ENCODE measurements at places on chromosomes 3 and 15.

- peak; percentile 23 for DNase-seq
Observed at GRCh38 chr3:110995461-110996231, 76.0 kb upstream of the NECTIN3 start.

- DNase-seq: no peak
Observed at GRCh38 chr3:111548092-111548491, 6.1 kb downstream of the CD96 start.

DNA sequence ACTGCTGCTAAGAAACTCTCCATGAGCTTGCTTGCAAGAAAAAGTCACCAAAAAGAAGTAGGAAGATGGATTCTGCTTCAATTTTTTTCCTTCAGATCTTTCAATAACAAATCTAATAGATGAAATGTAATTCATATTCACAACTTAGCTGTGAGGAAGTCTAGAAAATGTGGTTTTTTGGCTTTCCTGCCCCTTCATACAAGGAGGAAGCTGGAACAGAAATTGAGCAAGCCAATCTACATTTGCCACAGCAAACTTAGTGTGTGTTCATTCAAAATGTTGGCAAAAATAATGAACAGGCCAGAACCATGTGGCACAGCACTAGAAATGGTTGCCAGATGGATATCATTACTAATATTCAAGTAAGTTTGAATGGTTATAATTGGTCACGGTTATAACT lies 93.2 kb upstream of the NEDD4 start:
- DNase-seq: no peak

- no peak for DNase-seq
Observed at GRCh38 chr3:77563012-77563411, 523.1 kb downstream of the ROBO2 start.

- no peak for DNase-seq
Observed at GRCh38 chr3:10980312-10980711, 12.2 kb upstream of the SLC6A1 start.

DNA sequence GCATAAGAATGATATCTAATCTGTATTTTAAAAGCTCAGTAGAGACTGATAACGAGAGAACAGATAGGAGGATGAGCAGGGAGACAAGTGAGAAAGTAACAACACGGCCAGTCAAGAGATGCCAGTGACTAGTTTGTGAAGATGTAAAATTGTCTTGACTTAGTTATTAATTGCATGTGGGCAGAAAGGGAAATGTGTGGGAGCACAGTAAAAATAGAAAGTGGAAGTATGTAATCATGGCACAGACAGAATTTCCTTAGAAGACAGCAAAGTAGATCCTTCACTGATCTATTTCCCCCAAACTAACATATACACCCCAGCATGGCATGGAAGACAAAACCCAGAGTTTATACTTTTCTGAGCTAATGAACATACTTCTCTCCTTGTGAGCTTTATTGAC lies 344.5 kb downstream of the FGF12 start:
- no peak for DNase-seq

DNA sequence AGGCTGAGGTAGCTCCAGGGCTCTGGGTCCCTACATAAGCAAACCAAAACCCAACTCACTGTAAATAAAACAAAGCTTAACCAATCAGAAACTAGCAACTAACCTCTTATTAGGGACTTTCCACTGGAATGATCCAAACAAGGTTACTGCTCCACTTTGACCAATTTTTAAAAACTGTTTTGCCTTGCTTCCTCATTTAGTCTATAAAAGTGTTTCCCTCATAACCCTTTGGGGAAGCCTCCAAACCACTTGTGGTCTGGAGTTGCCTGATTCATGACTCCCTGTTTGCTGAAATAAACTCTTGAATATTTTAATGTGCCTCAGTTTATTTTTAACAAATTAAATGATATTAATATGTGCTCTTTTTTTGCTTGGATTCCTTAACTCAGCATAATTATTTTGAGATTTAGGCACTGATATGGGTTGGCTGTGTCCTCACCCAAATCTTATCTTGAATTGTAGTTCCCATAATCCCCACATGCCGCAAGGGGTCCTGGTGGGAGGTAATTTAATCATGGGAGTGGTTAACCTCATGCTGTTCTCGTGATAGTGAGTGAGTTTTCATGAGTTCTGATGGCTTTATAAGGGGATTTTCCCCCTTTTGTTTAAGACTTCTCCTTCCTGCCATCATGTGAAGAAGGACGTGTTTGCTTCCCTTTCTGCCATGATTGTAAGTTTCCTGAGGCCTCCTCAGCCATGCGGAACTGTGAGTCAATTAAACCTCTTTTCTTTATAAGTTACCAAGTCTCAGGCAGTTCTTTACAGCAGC lies 90.6 kb downstream of the CD200R1L start:
- no peak for DNase-seq

GRCh38 chr15:60070838-60071493 lies 66.9 kb downstream of the FOXB1 start:
- DNase-seq: no peak

GRCh38 chr3:86954747-86955146 lies 36.2 kb downstream of the VGLL3 start:
- DNase-seq: no peak

DNA sequence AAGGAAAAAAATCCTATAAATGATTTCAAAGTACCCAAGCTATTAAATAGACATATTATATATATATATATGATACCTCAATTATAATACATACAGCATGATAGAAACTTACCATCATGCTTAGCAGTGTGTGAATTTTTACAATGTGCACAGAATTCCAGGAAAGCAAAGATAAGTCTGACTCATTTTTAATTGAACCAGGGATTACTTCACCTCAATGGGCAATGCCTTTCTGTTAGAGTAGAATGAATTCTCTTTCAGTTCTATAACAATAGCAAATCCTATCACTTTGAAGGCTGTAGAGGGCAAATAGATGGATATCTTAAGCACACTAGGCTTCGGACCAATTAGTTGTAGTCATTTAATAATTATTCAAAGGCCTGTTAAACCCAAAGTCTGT lies 54.8 kb upstream of the P3H2 start:
- DNase-seq: no peak

GRCh38 chr3:121405631-121406030 lies 140.2 kb downstream of the POLQ start:
- DNase-seq: no peak

- no peak for DNase-seq
Observed at GRCh38 chr15:61916104-61916503, 144.1 kb downstream of the VPS13C start.

- no peak for DNase-seq
Observed at GRCh38 chr3:20108869-20109268, 68.6 kb downstream of the KAT2B start.

DNA sequence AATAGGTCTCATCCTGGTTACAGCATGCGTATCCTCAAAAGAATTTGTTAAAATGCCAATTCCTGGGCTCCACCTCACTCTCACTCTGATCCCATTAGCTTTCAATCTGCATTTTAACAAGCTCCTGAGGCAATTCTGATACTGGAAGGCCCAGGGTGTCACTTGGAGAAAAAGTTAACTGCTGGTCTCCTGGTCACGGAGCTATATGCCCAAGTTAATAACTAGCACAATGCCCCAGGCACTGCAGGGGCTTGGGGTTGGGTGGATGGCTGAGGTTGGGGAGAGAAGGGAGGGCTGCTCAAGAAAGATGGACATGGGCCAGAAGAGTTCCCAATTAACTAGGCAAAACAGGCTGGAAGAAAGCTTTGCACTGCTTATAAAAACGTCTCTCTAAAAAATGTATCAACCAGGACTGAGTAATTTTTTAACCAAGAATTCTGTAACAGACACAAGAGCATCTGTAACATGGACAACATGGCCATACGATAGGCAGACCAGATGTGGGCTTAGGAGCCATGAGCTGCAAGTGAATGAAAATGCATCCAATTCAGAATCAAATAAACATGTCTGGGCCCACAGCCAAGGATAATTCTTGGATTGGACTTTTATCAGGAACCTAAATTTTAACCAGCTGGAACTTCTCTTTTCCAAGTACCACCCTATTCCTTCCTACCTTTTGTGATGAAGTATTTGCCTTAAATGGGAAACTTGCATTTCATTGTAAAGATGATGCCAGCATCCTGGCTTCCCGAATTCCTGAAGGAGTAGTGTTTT lies 4.2 kb downstream of the IL17RD start:
- DNase-seq: no peak

- DNase-seq: no peak
Observed at GRCh38 chr3:187810021-187810446, 64.8 kb upstream of the BCL6 start.

DNA sequence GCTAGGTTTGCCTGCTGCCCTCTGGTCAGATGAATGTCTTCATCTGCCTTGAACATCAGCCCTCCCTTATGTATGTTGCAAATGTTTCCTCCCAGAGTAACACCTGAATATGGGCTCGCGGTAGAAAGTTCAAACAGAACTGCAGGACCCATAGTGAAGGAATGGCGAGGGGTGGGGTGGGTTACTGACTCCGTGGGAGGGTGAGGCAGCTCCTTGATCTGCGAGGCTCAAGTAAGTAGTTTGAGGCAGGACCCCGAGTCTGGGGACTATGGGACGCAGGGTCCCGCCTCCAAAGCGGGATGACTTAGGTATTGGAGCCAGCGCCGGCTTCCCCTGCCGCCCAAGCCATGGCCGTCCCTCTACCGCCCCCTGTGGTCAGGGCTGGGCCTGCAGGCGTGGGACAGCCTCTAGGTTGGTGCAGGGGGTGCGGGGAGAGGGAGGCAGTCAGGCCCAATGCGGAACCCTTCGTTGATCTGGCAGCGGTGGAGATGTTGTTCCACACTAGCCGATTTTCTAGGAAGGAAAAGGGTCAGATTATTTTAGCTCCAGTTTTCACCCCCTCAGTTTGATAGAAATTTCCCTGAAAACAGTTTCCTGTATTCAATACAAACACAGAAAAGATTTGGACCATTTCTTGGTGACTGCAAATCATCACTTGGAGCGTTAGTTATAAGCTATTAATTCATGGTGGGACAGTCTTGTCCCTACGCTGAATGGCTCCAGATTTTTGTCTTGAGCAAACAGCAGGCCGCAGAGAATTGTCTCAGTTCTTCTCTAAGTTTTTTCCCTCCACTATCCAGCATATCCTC lies 72.3 kb downstream of the CORO2B start:
- DNase-seq: no peak

DNA sequence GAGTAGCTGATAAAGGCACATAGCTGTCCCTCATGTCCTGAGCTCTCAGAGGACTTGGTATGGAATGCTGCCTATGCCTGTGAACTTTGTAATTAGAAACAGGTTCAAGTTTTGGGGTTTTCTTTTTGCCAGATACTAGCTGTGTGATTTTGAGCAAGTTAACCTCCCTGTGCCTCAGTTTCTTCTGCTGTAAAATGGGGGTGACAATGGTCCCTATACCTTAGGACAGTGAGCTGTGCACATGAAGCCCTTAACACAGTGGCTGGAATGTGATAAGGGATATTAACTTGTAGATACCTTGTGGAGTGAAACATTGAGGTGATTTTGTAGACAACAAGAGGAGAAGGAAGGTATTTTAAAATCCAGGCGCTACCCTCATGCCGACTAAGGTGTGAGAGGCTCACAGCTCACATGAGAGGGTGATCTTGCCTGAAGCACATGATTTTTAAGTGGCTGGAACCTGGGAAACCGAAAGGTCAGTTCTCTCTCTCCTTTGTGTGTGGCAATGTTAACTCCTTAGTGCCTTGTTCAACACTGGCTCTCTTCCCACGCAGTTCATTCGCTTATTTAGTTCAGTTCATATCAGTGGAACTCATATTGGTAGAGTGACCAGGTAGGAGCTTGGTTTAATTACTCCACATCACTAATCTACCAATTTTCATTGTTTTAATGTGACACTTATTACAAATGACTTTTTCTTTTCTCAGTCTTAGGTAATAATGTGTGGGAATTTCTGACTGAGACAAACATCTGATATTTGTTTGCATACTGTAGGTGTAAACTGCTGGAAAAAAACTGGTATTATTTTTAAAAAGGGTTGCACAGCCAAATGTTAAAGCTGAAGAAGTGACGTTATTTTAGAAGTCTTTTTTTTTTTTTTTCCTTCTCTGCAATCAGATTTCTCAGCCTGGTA lies 236.2 kb downstream of the ITPR1 start:
- no peak for DNase-seq

DNA sequence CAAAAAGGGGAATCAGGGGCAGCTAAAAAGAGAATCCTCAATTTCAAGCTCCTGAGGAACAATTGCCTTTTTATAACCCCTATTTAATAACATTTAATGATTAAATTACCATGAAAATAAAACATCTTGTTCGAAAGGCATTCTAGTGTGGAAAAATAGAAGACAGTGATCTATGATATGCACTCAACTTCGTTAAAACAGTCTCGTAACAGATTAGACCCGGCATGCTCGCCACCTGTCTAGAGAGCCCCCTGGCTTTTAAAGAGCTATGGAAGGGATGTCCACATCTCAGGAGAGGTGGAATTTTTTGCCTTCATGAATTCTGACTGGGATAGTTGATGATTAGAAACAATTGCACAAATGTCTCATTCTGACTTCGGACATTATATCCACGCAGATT lies 153.7 kb upstream of the MDFIC2 start:
- DNase-seq: no peak

DNA sequence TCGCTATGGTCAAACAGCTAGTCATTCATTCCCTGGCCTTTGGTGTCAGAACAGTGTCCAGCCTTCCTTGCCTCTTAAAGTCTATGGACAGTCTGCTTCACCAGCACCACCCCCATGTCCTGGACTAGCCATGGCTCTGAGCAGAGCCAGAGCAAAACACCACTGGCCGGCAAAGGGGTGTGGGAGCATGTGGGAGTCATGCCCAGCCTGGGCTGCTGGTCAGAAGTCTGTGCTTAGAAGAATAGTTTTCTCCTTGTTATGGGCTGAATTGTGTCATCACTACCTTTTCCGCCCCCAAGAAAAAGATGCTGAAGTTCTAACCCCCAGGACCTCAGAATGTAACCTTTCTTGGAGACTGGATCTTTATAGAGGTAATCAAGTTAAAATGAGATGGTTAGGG lies 132.9 kb upstream of the LPP start:
- no peak for DNase-seq

DNA sequence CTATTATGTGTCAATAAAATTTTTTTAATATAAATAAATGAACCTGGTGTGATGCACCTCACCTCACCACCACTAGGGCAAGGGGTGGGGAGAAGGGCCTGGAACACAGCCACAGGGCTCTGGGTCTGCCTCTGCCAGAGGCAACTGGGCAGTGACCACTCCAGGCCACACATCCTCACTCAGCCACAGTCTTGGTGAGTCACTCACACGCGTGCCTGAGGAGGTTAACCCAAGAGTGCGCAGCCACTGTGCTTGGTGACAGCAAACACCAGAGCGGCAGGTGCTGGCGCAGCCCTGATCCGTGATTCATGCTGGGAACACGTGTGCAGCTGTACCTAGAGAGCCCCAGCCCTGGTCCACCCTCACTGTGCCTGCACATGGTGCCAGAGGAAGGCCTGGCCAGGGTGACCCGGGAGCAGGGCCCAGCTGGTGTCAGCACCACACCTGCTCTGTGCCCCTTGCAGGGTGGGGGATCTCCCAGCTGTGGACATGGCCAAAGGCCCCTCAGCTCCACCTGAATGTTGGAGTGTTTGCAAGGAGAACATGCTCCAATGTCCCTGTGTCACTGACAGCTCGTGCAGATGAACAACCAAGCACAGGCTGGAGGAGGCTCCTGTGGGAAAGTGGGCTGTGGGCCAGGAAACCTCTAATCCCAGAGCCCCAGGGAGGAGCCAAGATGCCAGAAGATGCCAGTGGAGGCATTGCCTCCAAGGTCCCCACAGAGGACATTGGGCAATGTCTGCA lies 2.1 kb downstream of the SLC41A3 start:
- no peak for DNase-seq

- no peak for DNase-seq
Observed at GRCh38 chr3:165820671-165821123, 16.5 kb downstream of the BCHE start.

GRCh38 chr3:194689493-194689944 lies 3.8 kb downstream of the FAM43A start:
- no peak for DNase-seq

All from NCI-H1930 (cell line).